ENCODE measurements at places on chromosomes 2 and 18. TPM values are rescaled to one million over a fixed set of nuclear protein-coding genes. Genes with fewer than 3 reads are reported as not detected.
A peak's percentile ranks its signal among the peaks of the same experiment; 100 is the strongest.

AQP12B gene
- not detected for total RNA-seq

DNA sequence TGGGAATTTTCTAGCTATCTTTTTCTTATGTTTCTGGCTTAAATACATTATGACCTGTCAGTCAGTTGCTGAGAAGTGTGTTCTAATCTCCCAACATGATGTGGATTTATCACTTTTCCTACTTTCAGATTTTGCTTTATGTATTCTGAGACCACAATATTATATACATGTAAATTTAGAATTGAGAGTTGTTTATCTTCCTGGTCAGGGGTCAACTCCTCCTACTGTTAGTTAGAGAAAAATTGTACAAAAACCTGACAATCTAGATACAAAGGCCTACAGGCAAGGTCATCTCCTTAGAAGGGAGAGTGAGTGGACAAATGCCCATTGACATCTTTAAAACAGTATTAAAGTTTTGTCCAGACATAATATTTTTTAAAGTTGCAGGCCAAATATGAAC lies 30.6 kb downstream of the C18orf63 start:
- no peaks in the 10 kb centered on the region for H3K27me3 ChIP-seq
- DNase-seq = no peak
- H3K36me3 ChIP-seq = no peaks in the 10 kb centered on the region
- H3K27ac ChIP-seq = no peak overlapping the region
- H3K4me3 ChIP-seq = no peak overlapping the region

GRCh38 chr2:26469092-26469710 lies 8.7 kb downstream of the OTOF start:
- no peaks in the 10 kb centered on the region for H3K27me3 ChIP-seq
- no peak overlapping the region for H3K4me3 ChIP-seq
- H3K36me3 ChIP-seq = no peaks in the 10 kb centered on the region
- H3K4me1 ChIP-seq = no peaks in the 10 kb centered on the region
- DNase-seq = peak; percentile 27
- H3K27ac ChIP-seq = no peak overlapping the region

- no peak for DNase-seq
- H3K4me3 ChIP-seq = no peak overlapping the region
- peaks cover 12% of the 10 kb centered on the region for H3K4me1 ChIP-seq
- no peaks in the 10 kb centered on the region for H3K36me3 ChIP-seq
Observed at GRCh38 chr18:6668836-6669235, 60.7 kb upstream of the ARHGAP28 start.

GRCh38 chr2:51027968-51028367 lies 4.0 kb downstream of the NRXN1 start:
- no peaks in the 10 kb centered on the region for H3K4me1 ChIP-seq
- H3K4me3 ChIP-seq = no peak overlapping the region
- peaks cover 14% of the 10 kb centered on the region for H3K27me3 ChIP-seq
- H3K36me3 ChIP-seq = no peaks in the 10 kb centered on the region

GRCh38 chr2:23616630-23617029 lies 231.7 kb downstream of the KLHL29 start:
- no peak overlapping the region for H3K4me3 ChIP-seq
- no peak overlapping the region for H3K27ac ChIP-seq
- H3K36me3 ChIP-seq = no peaks in the 10 kb centered on the region

CYRIA gene
- total RNA-seq = 2.2 TPM

DNA sequence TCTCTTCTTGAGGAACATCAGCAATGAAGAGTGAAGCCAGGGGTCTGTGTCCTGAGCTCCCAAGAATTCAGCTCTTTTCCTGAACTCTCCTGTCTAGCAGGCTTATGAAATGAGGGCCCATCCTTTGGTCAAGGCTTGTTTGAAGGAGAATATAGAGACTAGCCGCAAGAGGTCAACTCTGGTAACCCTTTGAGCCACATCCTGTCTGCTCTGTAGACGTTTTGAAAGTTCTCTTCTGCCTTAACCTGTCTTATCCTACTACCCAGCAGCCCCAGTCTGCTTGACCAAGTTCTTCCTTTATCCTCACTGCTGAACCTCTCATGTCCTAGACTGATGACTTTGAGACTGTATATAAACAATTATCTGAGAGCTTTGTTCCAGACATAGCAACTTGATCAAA lies 5.4 kb downstream of the SEMA4F start:
- DNase-seq = no peak
- H3K4me1 ChIP-seq = no peaks in the 10 kb centered on the region
- H3K36me3 ChIP-seq = no peaks in the 10 kb centered on the region
- H3K4me3 ChIP-seq = no peak overlapping the region
- H3K27ac ChIP-seq = no peak overlapping the region

DNA sequence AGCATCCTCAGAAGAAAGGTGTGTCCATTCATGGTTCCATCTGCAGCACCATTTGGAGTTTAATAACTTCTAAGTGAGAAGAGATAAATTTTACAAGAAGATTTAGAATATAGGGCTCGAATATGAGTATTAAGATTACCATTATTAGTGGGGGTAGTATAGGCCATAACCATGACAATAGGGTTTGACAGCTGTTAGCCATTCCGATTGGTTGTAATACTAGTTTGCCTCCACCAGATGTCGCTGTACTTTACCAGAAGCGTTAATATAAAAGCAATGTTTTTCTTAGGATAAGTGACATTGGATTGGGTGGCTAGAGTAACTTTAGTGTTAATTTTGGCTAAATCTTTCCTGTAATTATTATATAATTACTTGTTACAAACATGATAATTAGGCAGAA lies 107.5 kb upstream of the SRD5A2 start:
- no peak overlapping the region for H3K27ac ChIP-seq
- H3K4me1 ChIP-seq = no peaks in the 10 kb centered on the region
- H3K4me3 ChIP-seq = no peak overlapping the region
- H3K36me3 ChIP-seq = no peaks in the 10 kb centered on the region
- peak; percentile 15 for DNase-seq

DNA sequence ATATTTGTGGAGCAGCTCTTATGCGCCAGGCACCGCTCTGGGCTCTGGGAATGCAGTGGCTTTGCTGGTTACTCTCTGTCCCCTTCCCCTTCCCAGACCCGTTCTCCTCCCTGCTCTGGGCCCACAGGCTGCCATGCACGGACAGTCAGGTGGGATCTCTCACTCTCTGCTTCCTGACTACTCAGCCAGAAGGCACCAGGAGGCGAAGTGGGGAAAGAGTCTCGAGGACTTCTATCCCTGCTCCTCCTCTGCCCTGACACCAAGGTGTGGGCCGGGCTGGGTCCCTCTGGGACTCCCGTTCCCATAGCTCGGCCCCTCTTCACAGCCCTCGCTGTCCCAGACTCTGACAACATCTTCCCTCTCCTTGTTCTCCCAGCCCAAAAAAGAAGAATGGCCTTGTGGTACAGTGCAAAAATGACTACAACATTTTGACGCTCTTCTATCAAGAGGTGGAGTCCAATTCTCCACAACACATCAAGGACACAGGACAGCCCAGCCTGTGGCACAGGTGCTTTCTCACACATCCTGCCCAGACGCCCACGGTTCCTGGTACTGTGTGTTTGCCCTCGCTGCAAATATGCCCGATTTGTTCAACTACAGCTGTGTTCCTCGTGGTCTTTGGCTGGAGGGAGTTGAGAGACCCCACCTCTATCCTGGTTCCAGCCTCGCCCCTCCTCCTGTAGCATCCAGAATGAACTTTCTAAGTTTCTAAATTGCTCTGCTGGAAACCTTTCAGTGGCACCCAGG lies 14.0 kb upstream of the DUSP2 start:
- no peaks in the 10 kb centered on the region for H3K36me3 ChIP-seq
- peaks cover 6% of the 10 kb centered on the region for H3K4me1 ChIP-seq
- DNase-seq = no peak
- peaks cover 11% of the 10 kb centered on the region for H3K27me3 ChIP-seq
- H3K4me3 ChIP-seq = no peak overlapping the region

SPATA3 gene
- not detected for total RNA-seq

GRCh38 chr2:29164091-29164846 lies 49.1 kb downstream of the CLIP4 start:
- peaks cover 22% of the 10 kb centered on the region for H3K27me3 ChIP-seq
- no peak overlapping the region for H3K27ac ChIP-seq
- H3K4me1 ChIP-seq = no peaks in the 10 kb centered on the region
- no peak overlapping the region for H3K4me3 ChIP-seq
- no peak for DNase-seq

FAM98A gene
- total RNA-seq = 15.9 TPM

GRCh38 chr2:189506514-189506976 lies 65.3 kb downstream of the WDR75 start:
- H3K27ac ChIP-seq = no peak overlapping the region
- peak; percentile 35 for DNase-seq
- H3K27me3 ChIP-seq = no peaks in the 10 kb centered on the region
- peaks cover 7% of the 10 kb centered on the region for H3K4me1 ChIP-seq
- H3K36me3 ChIP-seq = no peaks in the 10 kb centered on the region
- no peak overlapping the region for H3K4me3 ChIP-seq

STRN gene
- total RNA-seq = 16.3 TPM

MAP4K3 gene
- total RNA-seq = 43.5 TPM

DNA sequence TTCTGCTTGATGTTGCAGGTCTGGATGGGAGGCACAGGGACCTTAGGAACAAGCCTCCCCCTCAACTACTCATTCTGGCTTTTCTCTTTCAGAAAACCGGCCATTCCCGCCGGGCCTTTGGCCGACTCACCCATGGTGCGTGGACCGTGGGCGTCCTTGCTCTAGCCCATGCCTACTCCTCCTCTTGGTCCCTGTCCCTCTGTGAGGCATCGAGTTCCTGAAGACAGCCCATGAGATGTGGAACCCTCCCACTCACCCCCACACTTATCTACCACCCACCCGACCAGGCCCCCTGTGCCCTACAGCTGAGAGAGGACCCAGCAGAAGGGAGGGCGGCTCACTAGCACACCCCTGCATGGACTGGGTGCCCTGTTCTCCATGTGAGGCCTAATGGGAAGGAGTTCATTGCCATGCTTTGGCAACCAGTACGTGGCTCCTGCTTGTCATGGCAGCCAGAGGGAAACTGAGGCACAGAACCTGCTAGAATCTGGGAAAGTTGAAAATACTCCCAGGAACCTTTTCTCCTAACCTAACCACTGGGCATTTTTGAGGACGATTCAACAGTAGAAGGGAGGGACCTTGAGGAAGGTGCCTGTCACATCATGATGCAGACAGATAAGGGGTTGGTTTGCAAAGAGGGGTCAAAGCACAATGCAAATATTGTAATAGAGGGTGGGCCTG lies 8.5 kb downstream of the SPEG start:
- no peak for DNase-seq
- no peaks in the 10 kb centered on the region for H3K36me3 ChIP-seq
- no peaks in the 10 kb centered on the region for H3K27me3 ChIP-seq
- H3K4me3 ChIP-seq = no peak overlapping the region
- H3K4me1 ChIP-seq = peaks cover 14% of the 10 kb centered on the region

GKN1 gene
- total RNA-seq = not detected

DNA sequence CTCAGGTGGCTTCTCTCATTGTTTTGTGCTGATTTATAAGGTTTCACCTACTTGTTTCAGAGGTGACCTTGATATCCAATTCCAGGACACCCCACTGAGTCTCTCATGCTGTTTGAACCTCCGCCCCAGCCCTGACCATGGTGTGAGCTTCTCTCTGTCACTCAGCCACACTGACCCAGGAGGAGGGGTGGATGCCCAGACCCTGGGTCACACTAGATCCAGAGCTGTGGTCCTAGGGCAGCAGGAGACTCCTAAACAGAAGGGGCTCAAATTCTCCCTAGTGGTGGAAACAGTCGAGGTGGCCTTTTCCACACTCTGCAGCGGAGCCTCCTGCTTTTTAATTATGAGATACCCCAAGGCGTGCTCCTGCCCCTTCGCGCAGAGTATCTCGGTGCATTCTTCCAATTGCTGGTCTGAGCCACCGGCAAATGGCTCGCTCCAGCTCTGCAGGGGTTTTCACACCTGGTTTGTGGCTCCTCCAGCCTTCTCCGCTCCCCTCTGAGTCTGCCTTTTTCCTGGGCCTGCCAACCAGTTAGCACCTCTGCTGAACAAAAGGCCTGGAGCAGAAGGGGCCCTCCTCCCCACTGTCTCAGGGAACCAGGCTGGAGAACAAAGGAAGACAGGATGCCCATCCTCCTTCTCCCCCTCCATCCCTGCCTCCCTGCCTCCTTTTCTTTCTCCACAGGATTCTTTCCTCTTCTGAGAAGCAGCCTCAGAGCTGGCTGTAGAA lies 147.3 kb upstream of the SPRED2 start:
- no peaks in the 10 kb centered on the region for H3K36me3 ChIP-seq
- no peak for DNase-seq
- H3K4me3 ChIP-seq = no peak overlapping the region
- peaks cover 49% of the 10 kb centered on the region for H3K27me3 ChIP-seq
- H3K27ac ChIP-seq = no peak overlapping the region
- H3K4me1 ChIP-seq = no peaks in the 10 kb centered on the region

DNA sequence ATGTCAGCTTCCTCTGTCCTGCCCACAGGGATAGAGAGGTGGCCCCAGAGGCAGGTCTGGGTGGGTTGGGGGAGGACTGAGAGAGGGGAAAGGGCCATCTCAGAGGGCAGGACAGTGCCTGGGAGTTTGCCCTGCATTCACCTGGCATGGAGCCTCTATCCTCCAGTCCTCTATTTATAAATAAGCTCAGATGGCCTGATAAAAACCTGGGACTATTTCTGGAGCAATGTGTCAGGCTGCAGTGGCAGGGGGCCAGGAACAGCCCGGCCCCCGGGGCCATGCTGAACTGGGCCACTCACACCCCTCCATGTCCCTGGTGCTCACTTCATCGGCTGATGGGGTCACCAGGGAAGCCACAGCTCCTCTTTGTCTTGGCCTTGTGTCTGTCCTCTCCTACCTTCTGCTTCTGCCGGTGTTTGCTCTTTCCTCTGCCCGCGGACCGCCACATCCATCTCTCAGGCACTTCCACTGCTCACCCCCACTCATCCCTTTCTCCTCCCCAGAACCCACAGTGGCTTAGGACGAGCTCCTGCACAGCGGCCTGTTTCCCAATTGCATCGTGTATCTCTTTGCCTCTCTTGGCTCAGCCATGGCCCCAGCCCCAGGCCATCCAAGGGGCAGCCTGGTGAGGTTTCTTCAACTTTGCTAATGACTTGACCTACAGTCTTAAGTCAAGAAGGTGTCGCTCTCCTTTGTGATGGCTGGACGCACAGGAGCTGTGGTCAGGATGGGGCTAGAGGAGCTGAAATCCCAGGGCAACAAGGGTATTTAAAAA lies 38.8 kb downstream of the SCTR start:
- H3K4me1 ChIP-seq = peaks cover 35% of the 10 kb centered on the region
- H3K36me3 ChIP-seq = no peaks in the 10 kb centered on the region
- no peaks in the 10 kb centered on the region for H3K27me3 ChIP-seq
- DNase-seq = no peak
- no peak overlapping the region for H3K27ac ChIP-seq

RNF152 gene
- total RNA-seq = 3.9 TPM

DNA sequence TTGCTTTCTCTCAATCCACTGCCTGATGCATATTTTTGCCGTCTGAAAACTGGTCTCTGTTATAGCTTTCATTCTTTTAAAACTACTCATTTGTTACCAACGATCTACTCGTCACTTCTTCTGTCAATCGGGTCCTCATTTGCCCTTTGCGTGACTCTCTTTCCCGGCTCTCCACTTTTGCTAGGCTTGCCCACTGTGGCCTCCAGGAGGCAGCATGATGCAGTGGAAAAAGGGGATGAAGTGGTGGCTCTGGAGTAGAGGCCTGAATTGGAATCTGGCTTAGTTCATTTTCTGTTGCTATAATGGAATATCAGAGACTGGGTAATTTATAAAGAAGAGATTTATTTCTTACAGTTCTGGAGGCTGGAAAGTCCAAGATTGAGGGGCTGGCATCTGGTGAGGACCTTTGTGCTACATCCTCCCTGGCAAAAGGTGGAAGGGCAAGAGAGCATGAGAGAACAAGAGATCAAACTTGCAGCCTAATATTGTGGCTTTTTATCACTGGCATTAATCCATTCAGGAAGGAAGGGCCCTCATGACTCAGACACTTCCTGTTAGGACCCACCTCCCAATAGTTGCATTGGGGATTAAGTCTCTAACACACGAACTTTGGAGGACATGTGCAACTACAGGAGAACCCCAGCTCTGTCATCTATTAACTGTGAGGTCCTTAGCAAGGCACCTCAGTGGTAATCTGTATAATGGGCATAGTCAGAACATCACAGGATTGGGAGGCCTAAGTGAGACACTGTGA lies 15.4 kb downstream of the GDF7 start:
- no peak overlapping the region for H3K4me3 ChIP-seq
- H3K36me3 ChIP-seq = peaks cover 5% of the 10 kb centered on the region
- DNase-seq = no peak
- H3K27ac ChIP-seq = no peak overlapping the region
